Muscle of leg (tissue), 16 donors: ENCODE measurements at places on chromosomes 2 and 18. TPM values are rescaled to one million over a fixed set of nuclear protein-coding genes. Genes with fewer than 3 reads are reported as not detected.

The PNO1 gene
- total RNA-seq = 13.5 TPM

The ZBTB7C gene
- 3.2 TPM for total RNA-seq

The TBR1 gene
- total RNA-seq = not detected

The GNAL gene
- 1.7 TPM for total RNA-seq

The TCF23 gene
- 0.35 TPM for total RNA-seq

The C2orf78 gene
- not detected for total RNA-seq

The HOXD4 gene
- 2.2 TPM for total RNA-seq

The RAB1A gene
- total RNA-seq = 75.6 TPM

The NEB gene
- total RNA-seq = 1,157 TPM

The UNC80 gene
- 2.0 TPM for total RNA-seq

The DSG3 gene
- not detected for total RNA-seq
